ENCODE measurements at places on chromosomes 1 and 21.

- DNase-seq = no peak
Observed at GRCh38 chr1:165443539-165444311, 1.2 kb downstream of the RXRG start.

DNA sequence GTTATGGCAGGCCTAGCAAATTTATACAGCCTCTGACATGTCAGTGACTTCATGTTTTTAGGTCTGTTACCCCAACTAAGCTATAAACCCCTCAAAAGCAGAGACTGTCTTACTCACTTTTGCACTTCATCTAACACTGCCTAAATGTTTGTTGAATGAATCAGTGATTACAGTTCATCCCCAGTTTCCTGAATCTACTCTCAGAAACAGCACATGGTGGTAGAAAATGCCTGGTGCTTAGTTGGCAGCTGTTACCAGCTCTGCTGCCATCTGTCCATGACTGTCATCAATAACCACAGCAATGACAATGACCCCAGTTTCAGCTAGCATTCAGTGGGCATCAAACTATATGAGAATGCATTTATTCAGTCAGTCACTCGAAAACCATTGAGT lies 110.5 kb upstream of the SERBP1 start:
- DNase-seq = no peak

GRCh38 chr1:234602334-234603220 lies 7.4 kb downstream of the IRF2BP2 start:
- no peak for DNase-seq

- DNase-seq = no peak
Observed at GRCh38 chr1:63874278-63874880, 100.6 kb downstream of the ROR1 start.

DNA sequence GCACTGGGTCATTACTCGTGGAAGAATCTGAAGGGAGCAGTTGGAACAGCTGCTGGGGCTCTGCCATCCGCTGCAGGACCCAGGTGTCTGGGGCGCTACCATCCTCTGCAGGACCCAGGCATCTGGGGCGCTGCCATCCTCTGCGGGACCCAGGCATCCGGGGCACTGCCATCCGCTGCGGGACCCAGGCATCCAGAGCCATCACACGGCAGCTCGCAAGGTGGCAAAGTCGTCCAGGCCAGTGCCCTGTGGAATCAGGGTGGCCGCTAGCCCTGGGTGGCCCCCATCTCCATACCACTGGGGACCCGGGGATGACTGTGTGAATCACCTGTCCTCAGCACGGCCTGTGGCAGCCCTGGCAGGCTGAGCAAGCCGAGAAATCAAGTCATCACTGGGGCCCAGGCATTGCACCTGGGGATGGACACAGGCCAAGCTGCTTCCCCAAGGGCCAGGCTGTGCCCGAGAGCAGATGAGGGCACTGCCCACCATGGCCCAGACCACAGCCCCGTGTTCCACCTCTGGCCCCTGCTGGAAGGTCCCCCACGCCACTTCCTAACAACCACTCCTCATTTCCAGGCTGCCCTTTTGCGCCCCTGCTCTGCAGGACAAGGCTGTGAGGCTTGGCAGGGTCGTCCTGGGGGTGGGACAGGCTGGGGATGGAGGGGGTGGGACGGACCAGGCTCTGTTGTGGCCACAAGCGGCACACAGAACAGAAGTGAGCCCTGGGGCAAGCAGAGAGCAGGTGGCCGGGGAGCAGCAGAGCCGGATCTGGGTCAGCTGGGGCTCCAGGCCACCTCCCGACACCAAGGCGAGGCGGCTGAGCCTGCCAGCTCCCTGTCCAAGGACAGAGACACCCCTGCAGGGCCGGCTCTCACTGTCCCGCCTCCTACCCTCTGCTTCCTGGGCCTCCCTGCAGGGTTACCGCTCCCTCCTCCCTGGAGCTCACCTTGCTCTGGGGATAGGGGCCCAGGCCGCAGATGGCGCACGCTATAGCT lies 12.7 kb downstream of the GABRD start:
- no peak for DNase-seq

DNA sequence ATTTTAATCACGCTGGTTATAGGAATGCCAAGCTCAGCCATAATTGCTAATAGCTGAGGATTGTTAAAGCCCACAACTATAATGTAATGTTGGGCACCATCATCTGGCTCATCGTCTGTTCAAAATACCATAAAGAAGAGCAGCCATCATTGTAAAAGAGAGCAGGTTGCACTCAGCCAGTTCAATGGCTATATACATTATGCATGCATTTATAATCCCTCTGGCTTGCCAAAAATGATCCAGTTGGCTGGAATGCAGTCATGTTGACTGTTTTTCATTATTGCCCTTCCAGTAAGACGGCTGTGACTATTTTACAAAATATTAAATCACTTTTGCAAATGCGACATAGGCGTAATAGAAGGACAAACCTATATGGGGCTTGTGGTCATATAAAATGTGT lies 85.3 kb downstream of the SPAG17 start:
- no peak for DNase-seq

- no peak for DNase-seq
Observed at GRCh38 chr1:46512792-46513190, 23.2 kb downstream of the DMBX1 start.

GRCh38 chr21:26833460-26833939 lies 11.7 kb downstream of the ADAMTS1 start:
- DNase-seq = no peak

GRCh38 chr1:41941381-41941780 lies 22.7 kb upstream of the HIVEP3 start:
- no peak for DNase-seq

GRCh38 chr1:53738205-53739108 lies 507 bp downstream of the GLIS1 start:
- no peak for DNase-seq

- DNase-seq = no peak
Observed at GRCh38 chr1:81878538-81878937, 77.8 kb downstream of the ADGRL2 start.

GRCh38 chr1:196515904-196516303 lies 92.3 kb downstream of the KCNT2 start:
- no peak for DNase-seq

GRCh38 chr1:109620401-109620791 lies 759 bp downstream of the AMPD2 start:
- DNase-seq = no peak

DNA sequence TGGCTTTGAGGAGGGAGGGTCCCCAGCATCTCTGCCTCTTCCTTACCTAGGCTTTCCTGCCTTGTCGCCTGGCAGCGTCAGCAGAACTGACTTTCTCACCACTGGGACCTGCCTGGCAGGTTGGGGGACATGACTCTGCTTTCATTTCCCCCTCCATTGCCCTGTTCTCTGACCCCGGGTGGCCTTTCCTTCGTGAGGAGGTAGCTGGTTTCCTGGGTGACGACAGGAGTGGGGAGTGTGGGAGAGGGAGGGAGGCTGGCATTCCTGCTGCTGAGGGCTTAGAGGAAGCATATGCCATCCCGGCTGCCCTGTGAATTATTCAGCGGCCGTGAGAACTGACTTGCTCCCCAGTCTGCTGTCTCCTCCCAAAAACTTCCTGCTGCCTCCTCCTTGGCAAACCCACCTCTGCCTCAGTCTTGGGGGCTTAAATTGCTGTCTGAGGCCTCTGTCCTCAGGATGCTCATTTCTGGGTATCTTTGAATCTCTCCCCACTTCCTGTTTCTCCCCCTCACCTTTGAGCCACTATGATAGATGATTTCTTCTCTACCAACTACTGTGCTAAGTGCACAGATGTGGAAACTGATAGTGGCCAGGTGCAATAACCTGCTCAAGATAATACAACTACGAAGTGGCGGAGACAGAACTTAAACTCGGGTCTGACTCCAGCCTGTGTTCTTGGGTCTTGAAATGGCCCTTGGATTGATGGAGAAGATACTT lies 182.0 kb upstream of the CSF3R start:
- DNase-seq = no peak

DNA sequence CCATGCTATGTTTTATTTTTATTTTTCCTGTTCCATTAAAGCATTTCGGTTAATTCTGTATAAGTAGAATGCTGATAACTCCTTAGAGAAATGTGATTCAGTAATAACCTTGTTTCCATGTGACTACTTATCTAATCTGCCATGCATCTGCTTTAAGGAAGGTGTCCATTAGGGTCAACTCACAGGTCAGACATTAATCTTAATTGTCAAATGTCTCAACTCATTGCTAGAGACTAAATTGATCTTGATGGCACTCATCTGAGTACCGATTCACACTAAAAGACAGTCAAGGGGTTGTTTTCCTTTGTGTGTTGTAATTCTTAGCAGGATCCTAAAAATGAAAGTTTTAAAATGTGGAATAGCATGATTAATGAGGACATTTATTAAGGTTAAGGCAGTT lies 41.8 kb downstream of the ITSN1 start:
- DNase-seq = no peak

DNA sequence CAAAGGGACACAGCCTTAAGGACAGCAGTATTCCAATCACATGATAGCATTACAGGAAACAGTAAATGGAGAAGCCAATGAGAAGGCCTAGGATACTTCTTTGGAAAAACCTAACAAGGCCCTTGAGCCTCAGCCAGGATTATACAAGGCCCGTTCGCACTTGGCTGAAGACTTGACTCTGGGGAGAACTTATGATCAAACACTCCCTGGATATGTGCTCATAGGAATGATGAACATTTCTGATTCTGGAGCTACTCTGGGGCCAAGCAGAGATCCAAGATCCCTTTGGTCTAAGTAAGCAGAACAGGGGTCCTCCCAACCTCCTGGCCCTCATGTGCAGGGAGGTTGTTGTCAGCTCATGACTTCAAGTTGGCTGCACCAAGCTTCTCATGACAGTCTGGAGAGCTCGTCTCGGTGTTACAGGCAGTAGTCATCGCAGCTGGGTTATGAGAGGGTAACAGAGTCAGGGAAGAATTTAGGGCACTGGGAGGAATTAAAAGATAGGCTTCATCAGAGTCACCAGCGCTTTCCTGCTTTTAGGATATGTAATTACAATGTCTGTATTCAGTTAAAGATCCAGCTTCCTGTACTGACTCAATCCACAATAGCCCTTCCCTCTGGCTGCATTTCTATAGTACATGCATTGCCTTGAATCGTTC lies 92.5 kb upstream of the IRF2BP2 start:
- no peak for DNase-seq

- no peak for DNase-seq
Observed at GRCh38 chr21:45528981-45529784, 13.1 kb downstream of the SLC19A1 start.

DNA sequence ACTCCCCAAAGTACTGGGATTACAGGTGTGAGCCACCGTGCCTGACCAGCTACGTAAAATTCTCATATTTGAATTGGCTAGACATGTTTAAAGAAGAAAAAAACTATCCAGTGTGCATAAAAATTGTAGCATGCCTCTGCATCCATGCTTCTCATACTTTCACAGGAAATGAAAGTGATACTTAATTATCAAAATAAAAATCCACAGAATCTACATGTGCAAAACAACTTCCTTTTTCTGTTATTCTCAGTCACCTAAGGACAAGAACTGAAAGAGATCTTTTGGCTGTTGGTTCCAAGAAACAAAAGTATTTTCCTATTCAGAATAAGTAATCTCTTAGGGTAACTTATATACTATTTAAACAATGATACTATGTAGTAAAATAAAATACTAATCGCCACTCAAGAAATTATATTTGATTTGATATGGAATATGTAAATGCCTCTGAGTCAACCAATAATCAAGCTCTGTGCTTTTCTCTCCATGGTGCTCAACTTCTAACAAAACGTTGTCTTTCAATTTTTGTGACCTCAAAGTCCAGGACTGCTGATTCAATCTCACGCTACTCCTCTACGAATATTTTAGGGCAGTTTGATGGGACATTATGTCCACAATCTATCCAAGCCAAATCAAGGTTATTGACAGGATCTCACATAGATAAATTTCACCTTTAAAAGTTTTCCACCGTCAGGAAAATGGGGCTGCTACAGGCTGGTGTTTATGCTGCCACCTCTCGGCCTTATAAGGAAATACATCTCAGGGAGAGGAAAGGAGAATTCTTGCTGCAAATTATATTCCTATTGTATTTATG lies 102.7 kb downstream of the ZNF281 start:
- no peak for DNase-seq

DNA sequence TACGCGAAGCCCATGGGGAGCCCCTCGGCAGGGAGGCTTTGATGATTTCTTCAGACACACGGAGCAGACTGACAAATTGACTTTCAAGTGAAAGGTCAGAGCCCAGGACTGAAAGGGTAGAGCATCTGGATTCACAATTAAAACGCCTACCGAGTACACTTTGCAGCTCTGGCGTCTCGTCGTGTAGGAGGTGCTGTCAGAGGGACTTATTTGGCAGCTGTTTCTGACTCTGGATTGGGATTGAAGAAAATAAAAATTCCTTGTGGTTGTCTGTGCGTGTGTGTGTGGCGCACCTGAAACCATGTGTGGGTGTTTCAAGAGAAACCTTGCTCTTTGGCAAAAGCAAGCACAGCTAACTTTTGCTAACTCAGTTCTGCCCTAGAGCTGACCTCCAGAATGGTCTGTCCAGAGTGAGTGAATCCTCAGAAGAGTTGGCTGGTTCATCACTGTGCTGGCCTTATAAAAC lies 348.7 kb downstream of the HLX start:
- DNase-seq = peak; percentile 7

DNA sequence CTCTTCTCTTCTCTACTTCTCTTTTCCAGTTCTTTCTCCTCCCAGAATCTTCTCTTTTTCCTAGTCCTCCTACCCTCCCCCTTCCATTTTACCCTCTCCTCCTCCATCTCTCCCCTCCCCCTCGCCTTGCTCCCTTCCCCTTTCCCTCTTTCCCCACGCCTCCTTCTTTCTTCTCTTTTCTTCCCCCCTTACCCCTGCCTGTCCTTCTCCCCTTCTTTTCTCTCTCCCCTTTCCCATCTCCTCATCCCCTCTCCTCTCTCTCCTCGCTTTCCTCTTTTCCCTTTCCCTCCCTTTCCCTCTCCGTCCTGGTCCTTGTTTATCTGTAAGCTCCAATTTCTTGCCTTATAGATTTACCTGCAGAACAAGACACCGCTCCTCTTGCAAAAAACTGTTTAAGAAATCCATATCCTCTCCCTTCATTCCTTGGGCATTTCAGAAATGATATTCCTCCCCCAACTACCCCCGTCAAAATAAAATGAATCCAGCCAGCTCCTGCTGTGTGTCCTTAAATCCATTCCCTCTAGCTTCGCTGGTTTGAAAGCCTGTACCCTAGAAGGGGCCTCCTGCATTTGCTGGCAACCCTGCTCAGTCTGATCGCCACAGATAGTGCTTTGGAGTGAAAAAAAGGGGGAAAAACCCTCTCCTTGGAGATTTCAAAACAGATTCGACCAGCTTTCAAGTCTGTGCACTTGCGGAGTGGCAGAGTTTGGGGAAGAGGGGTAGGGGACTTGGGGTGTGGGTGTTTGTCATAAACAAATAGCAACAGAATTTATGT lies 89.4 kb downstream of the PAPPA2 start:
- DNase-seq = no peak

DNA sequence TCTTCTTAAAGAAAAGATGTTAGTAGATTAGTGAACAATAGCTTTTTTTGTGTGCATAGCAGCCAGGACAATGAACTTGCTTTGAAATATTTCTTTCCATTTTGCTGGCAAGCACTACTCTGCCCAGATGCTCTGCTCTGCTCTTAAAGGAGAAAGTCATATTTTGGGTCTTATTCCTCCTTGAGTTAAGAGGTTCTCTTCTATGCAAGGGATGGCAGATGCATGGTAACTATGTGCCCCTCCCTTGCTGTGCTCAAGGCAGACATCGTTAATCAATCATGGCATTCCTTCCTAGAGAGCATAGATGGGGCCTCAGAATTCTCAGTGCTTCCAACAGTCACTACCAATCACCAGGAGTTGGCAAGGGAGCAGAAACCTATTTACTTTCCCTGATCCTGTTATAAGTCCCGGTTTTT lies 27.6 kb downstream of the NIPAL3 start:
- DNase-seq = no peak
